CD8-positive, alpha-beta memory T cell (primary cell): ENCODE measurements at places on chromosomes 2 and 18. TPM values are rescaled to one million over a fixed set of nuclear protein-coding genes. Genes with fewer than 3 reads are reported as not detected.

DNA sequence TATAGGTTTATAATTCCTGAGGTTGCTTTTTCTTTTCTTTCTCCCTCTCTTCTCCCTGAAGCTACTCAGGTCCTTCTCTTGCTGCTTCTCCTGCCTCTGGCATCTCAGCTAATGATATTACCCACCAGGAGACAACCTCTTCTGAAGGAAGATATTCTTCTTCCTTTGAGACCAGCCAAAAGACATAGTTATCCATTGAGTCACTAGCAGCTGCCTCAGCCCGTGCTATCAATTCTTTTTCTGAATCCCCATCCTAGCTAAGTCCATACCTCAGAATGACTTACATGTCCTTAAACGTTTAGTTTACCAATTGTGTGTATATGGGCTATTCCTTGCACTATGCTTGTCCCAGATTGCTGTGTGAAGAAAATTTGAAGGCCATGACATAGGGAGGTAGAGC, 25.0 kb upstream of the RNF103 start:
- DNase-seq, result no peak

DNA sequence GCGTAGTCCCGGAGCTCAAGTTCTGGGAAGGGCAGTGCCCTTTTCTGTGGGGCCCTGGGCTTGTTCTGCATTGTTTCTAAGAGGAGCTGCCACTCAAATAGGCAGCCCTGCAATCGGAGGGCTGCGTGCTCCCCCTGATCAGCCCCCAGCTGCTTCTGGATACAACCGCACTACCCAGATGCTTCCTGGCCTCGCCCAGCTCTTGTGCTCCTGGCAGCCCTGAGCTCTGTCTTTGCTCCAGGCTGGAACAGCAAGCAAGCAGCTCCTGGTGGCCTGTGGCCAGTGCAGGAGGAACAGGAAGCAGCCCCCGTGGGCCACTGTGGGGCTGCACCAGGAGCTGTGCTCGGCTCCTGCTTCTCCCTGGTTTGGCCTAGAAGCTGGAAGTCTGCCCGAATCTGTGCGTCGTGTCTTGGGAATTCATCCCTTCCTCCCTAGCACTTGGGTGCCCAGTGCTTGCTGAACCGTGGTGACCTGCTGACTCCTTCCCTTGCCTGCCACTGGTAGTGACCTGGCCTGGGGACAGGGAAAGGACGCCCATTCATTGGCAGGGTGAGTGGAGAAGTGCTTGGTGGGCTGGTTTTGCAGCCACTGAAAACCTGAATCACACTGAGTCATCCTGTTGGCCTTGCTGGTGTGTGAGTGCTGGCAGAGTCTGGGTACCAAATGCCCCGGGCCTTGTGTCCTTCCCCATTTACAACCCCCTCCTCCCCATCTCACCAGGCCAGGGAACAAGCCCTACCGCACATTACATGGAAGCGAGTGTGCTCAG, 27.3 kb upstream of the NTSR2 start:
- no peak for DNase-seq

GRCh38 chr2:51695531-51695930, 663.6 kb upstream of the NRXN1 start:
- no peak for DNase-seq

- no peak for DNase-seq
Measured at GRCh38 chr2:167510071-167510759, 621.9 kb downstream of the XIRP2 start.

DNA sequence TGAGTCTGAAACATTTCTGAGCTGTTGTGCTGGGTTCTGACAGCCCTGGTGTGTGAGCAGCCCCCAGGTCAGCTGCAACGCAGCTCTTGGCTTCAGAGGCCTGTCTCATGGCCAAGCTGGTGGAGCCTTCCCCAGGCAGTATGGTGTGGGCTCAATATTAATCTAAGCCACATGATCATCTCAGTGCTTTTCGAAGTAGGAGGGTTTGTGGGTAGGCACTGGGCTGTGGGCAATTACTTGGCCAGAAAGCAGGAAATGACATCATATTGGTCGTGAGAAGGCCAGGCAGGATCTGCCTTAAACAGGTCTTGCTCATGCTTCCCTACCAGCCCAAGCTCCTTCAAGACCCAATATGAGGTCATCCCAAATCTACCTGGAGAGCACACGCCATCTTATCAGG, 26.9 kb downstream of the LOXHD1 start:
- no peak for DNase-seq

DNA sequence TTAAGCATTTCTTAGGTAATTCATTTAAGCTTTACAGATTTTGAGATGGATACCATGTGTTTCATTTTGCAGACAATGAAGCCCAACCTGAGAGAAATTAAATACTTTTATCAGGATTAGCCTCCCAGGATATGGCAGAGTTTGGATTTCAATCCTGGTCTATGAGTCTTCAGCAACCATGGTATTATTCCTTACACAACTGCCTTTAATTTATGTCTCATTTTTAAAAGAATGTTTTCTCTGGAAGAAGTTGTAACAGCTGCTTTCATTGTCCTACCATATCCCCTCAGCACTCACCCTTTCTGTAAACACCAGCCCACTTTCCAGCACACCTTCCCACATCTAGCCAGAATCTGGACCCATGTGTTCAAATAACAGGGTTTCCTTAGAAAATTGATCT, 863.7 kb upstream of the VRK2 start:
- no peak for DNase-seq

DNA sequence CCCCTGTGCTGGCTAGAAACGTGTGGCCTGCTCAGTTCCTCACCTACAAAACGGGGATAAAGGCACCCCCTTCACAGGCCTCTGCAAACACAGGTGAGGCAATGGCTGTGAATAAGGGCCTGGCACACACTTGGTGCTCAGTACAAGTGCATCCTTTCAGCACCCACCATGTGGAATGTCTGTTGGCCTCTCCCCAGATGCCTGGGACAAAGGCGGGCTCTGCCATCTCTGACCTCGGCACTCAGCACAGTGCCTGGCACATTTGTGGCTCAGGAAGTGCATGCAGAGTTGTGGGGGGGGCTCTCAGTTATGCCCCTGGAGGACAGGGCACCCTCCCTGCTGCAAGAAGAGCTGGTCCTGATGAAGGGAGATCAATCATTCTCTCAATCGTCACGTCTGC, 224.6 kb upstream of the RAB6C start:
- no peak for DNase-seq

DNA sequence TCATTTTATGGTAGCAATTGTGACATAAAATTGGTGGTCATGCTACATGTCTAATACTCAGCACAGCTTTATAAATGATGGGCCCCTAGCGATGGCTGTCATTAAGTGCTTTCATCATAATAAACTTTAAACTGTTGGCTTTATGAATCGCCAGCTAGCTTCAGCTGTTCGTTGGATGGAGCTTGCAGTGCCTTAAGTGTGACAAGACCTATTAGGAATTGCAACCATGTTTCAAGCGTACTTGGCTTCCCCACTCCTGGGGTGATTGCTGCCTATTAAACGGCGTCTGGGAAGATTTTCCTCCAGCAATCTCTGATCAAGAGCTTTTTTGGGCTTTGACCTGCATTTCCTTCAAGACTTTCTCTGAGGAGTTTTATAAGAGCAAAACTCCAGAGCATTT, 164.5 kb upstream of the SIX3 start:
- no peak for DNase-seq

GRCh38 chr2:133053541-133053940, 383.5 kb upstream of the LYPD1 start:
- DNase-seq, result no peak

DNA sequence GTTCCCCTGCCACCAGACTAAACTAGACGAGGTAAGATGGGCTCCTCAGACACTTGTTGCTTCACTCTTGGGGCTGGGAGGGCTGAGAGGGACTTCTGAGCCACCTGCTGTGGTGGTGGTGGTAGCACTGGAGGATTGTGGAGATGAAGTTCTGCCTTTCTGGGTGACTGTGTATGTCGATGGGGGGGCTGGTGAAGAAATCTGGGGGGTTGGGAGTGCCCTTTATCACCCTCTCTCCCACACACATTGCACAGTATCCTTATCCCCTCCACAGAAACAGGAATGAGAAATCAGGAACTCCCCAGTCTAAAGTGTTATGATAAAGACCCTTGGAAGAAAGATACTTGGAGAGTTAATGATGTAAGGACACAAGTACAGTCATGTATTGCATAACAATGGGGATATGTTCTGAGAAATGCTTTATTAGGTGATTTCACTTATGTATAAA, 38.5 kb downstream of the HK2 start:
- no peak for DNase-seq

GRCh38 chr2:56018267-56018666, 94.7 kb upstream of the EFEMP1 start:
- DNase-seq, result no peak

- DNase-seq, result no peak
Measured at GRCh38 chr2:38398739-38399138, 21.7 kb upstream of the ATL2 start.

DNA sequence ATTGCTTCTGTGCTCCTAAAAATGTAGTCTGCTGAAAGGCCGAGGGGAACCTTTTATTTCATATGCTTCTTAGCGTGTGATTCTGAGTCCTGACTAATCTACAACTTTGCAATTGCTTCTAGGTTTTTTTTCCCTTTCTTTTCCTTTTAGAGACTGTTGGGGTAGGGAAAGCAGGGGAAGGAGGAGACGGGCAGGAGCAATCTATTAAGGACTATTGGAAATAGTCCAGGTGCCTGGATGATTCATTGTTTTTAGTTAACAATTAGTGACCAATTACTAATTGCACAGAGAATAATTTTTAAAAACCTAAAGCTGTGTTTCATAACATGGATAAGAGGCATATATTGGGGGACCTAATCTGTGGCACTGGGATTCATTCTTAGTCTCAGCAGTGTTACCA, 49.4 kb upstream of the STON1 start:
- DNase-seq, result no peak

DNA sequence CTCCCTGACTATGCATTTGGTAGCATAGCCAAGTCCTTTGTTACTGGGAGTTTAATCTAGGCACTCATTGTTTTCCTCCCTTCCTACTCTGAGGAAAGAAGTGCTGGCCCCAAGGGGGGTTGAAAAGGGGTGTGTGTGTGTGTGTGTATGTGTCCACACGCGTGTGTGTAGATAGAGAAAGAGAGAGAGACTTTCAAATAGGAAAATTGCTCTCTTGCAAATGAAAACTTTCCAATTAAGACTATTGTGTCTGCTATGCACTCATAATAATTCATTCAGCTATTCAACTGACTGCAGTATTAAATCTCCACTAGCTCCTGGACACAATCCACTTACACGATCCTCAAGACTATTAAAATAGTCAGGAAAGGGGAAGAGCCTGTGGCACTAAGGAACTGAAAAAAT, 92.9 kb upstream of the CSRNP3 start:
- no peak for DNase-seq

DNA sequence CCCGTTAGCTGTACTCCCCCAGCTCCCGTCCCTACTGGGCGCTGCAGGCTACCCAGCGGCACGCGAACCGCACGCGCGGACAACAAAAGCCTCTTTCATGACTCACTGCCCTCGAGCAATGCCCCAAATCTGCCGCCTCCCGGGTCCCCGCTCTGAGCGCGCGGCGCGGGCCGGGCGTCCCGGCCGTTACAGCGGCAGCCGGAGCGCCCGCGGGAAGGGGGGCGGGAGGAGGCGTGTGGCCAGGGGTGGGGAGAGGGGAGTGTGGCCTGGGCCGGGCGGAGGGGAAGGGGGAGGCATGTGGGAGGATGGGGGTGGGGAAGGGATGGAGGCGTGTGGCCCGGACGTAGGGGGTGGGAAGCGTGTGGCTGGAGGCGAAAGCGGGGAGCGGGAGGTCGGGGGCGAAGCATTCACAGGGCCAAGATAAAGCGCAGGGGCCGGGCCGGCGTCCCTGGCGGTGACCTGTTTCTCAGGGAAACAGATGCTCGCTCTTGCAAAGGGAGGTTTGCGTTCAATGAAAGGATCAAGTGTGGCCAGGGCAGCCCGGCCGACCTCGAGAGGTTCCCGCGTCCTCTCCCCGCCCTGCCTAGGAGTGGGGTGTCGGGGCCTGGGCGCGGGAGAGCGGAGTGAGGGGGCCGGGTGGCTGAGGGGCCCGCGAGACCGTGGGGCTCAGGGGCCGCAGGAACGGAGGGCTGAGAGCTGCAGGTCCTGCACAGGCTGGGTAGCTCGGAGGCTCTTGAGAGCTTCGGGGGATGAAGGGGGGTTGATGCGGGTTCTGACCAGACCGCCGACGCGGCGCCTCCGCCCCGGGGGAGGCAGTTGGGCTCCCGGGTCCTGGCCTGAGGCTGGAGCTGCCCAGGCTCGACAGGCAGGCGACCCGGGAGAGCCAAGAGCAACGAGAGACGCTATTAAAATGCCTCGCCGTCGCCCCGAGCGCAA, 3.5 kb upstream of the NEUROD1 start:
- no peak for DNase-seq

GRCh38 chr2:29215739-29216608, 100.8 kb downstream of the CLIP4 start:
- DNase-seq, result no peak

GRCh38 chr2:207072571-207072970, 93.2 kb downstream of the KLF7 start:
- DNase-seq, result no peak

- DNase-seq, result no peak
Measured at GRCh38 chr2:223725494-223725893, 111.9 kb downstream of the AP1S3 start.

DNA sequence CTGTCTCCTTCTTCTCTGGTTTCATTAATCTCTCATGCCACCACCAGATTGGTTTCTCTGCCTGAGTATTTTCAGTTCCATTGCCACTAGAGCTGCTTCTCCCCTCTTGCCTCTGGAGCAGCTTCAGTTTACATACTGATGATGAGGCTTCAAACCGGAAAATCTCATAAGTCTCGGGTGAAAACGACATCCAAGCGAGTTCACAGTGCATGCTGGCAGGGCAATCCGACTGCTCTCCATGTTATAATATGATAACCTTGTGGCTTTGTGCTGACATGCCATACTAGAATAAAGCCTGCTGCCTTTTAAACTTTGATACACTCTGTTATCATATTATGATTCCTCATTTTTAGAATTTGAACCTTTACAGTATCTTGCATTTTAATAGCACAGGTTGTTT, 153.5 kb downstream of the PRPF40A start:
- DNase-seq, result no peak

DNA sequence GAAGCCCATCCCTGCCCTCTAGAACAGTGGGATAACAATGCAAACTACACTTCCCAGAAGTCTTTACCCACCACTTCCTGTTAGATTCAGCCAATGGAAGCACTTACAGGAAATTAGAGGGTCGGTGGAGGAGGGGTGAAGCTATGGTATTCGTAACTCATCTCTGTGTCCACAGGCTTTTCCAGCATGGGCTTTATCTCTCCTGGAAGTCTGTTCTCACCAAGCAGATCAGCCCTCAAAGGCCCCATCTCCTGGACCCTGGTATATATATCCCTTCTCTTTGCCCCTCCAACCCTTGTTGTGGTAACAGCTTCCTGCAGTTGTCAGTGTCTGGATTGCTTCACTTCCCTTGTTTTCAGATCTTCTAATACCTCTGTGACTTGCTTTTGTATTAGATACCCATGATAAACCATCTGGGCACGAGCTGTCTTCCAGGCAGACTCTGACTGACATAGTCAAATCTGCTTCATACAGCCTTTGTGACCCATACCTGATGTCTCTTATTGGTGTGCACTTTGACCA, 475.0 kb upstream of the POU3F3 start:
- DNase-seq, result peak; percentile 55

- DNase-seq, result no peak
Measured at GRCh38 chr2:220811952-220812570, 760.0 kb downstream of the EPHA4 start.

- no peak for DNase-seq
Measured at GRCh38 chr2:133061874-133062593, 392.0 kb upstream of the LYPD1 start.

Gene TNFAIP6
- not detected for total RNA-seq

Gene UGT1A4
- total RNA-seq, result not detected

Gene COPS8
- total RNA-seq, result 75.4 TPM

Gene OTX1
- total RNA-seq, result not detected

Gene GPR155
- total RNA-seq, result 4.5 TPM

Gene CYTIP
- total RNA-seq, result 202 TPM

Gene TRIM43
- total RNA-seq, result not detected

Gene SP140
- 108 TPM for total RNA-seq

Gene CEP76
- total RNA-seq, result 15.5 TPM

Gene SLC66A2
- total RNA-seq, result 31.7 TPM
